ENCODE measurements at places on chromosomes 5 and 9.

GRCh38 chr5:24693609-24694008 lies 48.8 kb upstream of the CDH10 start:
- no peak for DNase-seq

- DNase-seq = no peak
These were observed 148.9 kb downstream of the DOCK2 start for GRCh38 chr5:169785771-169786618.

DNA sequence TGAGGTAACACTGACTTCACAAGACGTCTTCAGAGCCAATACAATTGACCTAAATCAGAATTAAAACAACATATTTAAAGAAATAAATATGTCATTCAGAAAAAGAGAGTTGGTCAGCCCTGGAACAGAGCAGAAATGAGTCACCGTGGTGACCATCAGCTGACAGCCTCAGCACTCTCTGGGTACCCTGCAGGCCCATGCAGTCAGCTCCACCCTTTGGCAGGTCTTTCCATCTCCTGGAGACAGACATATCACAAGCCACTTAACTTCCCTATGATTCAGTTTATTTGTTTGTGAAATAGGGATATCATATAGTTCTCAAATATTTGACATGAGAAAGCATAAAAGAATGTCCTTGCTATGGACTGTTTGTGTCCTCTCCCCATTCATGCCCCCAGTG lies 151.6 kb upstream of the MEF2C start:
- DNase-seq = no peak

- no peak for DNase-seq
These were observed 19.4 kb downstream of the YIPF5 start for GRCh38 chr5:144151026-144151425.

DNA sequence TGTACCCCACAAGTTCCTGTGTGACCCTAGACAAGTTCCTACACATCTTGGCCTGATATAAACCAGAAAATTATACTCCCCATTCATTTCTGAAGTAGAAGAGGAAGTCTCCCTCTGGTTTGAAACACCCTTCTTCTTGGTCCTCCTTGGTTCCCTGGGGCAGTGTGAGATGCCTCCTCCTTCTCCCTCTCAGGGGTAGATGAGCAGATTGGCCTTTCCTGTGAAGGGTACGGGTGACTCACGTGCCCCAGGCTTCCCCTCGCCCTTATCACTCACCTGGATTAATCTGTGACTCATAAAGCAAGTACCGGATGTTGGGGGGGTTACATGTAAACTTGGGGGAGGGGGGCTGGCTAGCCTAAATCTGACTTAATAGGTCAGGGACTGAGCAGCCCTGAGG lies 11.1 kb upstream of the AQP3 start:
- no peak for DNase-seq

GRCh38 chr5:154801083-154801482 lies 45.9 kb downstream of the LARP1 start:
- no peak for DNase-seq

- no peak for DNase-seq
These were observed 228.7 kb downstream of the DCP2 start for GRCh38 chr5:113205323-113205722.

DNA sequence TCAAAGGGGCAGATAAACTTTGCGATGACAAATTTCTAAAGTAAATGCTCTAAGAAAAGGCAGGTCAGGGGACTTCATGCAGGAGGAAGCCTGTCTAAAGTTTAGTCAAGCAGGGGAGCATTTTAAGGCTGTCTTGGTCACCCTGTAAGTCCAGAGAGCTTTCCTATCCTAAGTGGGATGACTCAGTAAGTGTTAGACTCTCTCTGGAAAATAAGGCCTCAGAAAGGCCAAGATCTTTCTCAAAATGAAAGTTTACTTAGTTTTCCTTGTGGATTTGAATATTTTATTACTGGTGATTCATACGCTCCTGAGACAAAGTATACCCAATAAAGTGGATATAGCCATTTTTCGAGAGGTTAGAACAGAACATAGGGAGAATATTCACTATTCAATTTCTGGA lies 806.9 kb upstream of the CDH9 start:
- DNase-seq = no peak

DNA sequence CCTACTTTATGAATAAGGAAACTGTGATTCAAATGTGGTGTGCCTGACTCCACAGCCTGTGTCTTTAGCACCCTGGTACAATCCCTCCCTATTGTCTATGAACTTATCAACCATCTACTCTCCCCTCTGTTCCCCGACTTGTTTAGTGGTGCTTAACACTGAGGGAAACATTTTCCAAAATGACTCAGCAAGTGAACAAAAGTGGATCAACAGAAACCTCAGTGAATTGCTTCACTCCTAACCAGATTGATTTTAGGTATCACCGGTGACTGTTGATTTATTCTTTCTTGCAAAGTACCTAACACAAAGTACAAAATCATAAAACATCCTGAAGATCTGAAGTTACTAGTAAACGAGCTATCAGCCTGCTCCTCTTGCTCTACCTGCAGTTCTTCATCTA lies 42.1 kb upstream of the RAPGEF6 start:
- DNase-seq = no peak

Measured in stimulated activated CD8-positive, alpha-beta memory T cell treated with anti-CD3 and anti-CD28 coated beads, Interleukin-7, amount 100 ng/mL, for 24 hours (primary cell).